ENCODE measurements at places on chromosomes 7 and 10.

- no peak for DNase-seq
Observed at GRCh38 chr10:46326066-46326465, 39.3 kb downstream of the ANTXRL start.

DNA sequence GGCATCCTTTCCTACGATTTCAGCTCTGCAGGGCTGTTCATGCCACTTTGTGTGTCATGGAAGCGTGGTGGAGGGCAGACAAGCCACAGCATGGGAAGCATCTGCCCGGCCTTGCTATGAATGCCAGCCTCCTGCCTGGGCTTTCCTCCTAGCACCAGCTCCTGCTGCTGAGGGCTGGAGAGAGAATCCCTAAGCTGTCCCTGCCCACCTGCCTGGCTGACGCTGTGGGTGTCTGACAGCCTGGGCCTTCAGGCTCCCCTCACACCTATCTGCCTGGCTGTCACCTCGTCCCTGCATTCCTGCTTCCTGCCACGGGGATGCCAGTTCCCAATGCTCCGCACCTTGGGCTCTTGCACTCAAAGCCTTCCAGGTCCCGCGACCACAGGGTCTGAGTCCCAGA lies 606.5 kb upstream of the MGMT start:
- DNase-seq, result no peak

DNA sequence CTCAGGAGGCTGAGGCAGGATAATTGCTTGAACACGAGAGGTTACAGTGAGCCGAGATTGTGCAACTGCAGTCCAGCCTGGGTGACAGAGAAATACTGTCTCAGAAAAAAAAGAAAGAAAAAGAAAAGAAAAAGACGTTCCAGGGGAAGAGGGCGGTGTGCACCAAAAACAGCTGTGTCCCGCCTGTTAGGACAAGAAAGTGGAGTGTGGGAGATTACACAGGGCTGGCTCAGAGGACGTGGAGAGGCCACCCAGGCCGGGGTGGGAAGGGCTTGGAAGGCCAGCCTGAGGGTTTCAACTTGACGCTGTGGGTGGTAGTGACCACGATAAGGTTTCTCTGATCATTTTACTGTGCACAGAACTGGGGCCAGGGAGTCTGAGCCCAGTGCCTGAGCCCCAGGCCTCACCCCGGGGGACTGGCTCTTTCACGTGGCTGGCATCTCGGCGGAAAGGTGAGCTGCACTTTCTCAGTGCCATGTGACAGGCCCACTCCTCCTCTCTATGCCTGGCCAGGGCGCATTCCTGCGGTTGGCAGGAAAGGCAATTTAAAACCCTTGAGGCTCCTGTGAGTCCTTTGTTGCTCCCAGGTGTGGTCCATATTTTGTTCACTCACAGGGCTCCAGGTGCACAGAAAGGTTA lies 13.9 kb downstream of the RHBDD2 start:
- DNase-seq, result no peak

GRCh38 chr7:116792813-116793212 lies 69.6 kb upstream of the CAPZA2 start:
- DNase-seq, result no peak

DNA sequence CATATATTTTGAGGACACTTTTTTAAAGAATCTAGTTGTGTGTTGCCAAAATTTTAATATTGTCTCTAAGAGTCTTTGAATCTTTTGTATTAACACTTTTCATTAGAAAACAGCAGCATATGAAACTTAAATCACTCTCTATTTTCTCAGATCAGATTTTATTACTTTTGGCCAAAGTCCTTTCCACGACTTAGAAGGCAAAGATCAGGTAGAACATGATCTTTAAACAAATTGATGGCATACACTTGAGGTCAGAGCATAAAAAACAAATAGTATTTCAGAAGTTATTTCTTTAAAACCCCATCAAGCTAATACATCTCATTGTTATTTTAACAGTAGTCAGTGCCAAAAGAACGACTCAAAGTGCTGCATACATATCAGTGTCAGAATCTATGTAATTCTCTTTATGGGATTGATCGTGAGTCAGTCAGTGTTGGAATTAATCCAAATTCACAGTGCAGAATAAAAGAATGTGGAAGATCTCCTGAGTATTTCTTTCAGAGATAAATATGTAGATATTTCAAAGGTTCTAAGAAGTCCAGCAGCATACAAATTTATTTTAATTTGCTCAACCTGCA lies 9.6 kb upstream of the AGMO start:
- no peak for DNase-seq

DNA sequence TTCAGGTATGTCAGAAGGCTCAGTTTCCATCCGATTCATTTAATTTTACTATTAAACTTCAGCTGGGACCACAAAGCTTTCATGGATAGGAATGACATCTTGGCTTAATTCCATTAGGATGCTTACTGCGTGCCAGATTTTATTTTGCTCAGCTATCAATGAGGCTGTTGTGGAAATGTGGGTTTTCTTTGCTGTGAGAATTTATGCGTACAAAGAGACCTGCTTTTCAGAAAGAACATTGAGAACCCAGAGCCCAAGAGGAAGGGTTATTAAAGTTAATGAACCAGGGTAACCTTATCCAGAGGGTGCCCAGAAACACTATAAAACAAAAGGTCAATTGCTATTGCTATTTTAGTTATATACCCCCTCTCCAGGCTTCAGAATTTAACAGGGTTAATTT lies 98.3 kb downstream of the MKLN1 start:
- DNase-seq, result no peak

DNA sequence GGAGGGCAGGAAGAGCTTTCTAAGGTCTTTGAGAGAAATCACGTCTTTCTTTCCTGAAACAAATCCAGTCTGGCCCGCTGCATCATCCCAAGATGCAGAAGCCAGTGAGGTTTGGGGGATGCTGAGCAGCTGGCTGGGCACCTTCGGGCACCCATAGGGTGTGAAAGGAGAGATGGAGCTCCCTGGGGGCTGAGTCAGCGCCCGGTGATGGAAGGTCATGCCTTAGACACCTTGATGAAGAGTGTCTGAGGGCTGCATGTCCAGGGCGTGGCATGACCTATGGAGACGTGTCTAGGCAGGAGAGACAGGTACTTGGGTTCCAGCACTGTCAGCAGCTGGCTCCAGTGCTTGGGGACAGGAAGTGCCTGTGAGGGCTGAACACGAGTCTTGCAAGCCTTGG lies 88.3 kb downstream of the GOLGA7B start:
- no peak for DNase-seq

- peak; percentile 95 for DNase-seq
Observed at GRCh38 chr7:5143935-5144903, 45.8 kb upstream of the WIPI2 start.

GRCh38 chr10:18308600-18308999 lies 168.4 kb downstream of the CACNB2 start:
- no peak for DNase-seq

DNA sequence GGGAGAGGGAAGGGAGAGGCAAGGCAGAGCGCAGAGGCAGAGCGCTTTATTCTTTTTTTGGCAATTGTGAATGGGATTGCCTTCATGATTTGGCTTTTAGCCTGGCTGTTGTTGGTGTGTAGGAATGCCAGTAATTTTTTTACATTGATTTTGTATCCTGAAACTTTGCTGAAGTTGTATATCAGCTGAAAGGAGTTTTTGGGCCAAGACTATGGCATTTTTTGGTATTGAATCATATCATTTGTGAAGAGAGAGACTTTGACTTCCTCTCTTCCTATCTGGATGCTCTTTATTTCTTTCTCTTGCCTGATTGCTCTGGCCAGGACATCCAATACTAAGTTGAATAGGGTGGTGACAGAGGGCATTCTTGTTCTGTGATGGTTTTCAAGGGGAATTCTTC lies 291.3 kb downstream of the REEP3 start:
- DNase-seq, result no peak

GRCh38 chr7:139681812-139682135 lies 96.0 kb downstream of the HIPK2 start:
- DNase-seq, result no peak

DNA sequence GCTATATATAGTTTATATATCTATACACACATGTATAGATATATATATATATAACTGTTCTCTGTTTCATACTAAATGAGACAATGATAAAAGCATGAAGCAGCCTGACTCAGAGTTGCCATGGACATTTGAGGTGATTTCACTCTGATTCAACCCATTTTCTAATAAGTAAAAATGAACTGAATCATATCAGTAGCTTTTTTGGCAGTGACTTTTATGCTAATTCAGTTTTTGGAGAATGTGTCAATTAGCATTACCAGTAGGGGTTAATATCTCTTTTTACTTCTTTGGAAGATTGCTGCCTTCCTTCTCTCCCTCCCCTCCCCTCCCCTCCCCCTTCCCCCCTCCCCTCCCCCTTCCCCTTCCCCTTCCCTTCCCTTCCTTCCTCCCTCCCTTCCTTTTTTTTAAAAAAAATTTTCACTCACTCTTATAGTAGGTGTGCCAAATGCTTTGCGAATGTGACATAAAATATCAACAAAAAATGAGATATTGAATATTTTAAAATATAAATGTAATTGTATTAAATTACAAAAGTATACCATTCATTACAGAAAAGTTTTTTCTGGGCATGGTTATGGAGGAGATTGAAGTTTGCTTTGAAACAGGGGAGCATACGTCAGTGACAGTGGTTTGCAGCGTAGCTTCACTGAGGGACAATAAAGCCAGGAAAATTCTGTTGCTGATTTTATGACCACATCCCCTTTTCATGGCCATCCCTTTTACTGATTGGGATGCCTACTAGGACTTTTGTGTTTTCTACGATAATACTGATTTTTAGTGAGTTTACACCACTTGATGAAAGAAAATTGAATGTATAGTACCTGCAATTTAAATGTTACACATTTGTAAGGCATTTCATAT lies 64.0 kb upstream of the KLF6 start:
- DNase-seq, result no peak

GRCh38 chr7:1844336-1844950 lies 174.4 kb downstream of the ELFN1 start:
- DNase-seq, result no peak

DNA sequence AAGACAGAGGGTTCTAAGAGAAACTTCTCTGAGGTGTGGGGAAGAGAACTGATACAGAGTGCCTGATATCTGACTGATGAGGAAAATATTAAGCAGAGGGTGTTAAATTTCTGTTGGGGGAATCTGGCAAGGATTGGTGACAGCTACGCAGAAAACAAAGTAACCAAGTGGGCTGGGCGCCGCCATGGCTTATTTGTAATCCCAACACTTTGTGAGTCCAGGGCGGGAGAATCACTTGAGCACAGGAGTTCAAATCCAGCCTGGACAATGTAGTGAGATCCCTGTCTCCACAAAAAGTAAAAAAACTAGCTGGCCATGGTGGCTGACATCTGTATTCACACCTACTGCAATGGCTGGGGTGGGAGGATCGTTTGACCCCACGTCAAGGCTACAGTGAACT lies 2.1 kb upstream of the C7orf25 start:
- DNase-seq, result no peak

GRCh38 chr10:1132584-1132983 lies 76.4 kb downstream of the WDR37 start:
- no peak for DNase-seq

DNA sequence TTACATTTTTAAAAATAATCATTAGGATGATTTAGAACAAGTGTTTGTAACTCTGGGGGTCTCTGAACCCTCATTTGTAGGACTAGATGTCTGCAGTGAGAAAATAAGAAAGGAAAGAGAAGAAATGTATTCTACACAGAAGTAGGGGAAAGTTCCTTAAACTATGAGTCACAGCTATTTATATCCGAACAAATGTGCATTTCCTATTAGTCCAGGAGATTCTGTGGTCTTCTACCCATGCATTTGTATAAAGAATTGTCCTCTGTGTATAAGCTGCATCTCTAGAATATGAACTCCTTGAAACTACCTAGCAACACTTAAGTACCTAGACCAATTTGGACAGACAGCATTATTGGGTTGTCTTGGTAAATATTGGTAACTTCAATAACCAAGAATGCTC lies 15.9 kb upstream of the CD36 start:
- DNase-seq, result no peak

GRCh38 chr7:131753620-131754222 lies 197.3 kb upstream of the PODXL start:
- DNase-seq, result no peak

GRCh38 chr7:77252506-77252905 lies 52.9 kb upstream of the FGL2 start:
- DNase-seq, result no peak

DNA sequence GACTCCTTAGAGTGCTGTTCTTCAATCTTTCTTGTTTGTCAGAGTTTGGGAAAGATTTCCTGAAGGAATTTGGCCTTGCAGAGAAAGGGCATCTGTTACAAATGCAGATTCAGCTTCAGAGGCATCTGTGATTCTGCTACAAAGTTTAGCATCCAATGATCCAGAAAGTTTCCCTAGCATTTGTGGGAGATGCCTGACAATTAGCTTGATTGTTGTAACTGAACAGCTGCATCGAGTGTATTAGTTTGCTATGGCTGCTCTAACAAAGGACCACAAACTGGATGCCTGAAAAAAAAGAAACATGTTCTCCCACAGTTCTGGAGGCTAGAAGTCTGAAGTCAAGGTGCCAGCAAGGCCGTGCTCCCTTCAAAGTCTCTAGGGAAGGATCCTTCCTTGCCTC lies 365.1 kb downstream of the GRID1 start:
- no peak for DNase-seq

DNA sequence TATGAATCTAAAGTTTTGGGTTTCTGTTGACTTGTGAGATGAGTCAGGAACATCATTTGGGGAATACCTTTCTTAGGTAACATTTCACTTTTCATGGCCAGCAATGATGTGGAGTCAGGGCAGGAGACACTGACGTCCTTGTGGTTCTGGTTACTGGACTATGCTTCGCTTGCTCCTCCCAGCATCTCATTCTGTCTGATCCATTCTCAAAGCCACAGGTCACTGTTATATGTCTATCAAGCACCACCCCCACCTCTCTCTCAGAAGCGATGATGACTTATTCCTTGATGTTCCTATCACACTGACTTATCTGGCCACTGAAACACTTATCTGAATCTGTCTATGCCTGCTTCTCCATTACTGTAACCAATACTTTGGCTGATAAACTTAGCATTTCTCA lies 51.6 kb downstream of the TES start:
- no peak for DNase-seq

DNA sequence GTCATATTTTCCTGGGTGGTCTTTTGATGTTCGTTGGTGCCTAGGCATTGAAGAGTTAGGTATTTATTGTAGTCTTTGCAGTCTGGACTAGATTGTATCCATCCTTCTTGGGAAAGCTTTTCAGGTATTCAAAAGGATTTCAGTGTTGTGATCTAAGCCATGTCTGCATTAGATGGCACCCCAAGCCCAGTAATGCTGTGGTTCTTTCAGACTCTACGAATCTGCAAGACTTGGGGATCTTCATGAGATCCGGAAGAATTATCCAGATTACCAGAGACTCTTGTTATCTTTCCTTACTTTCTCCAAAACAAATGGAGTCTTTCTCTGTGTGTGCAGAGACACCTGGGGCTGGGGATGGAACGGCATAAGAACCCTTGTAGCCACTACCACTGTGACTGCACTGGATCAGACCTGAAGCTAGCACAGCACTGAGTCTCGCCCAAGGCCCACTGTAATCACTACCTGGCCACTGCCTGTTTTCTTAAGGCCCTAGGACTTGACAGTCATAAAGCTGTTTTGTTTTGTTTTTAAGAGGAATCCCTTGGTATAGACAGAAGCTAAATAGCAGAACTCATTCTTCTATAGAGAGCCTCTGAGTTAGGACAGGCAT lies 75.5 kb downstream of the MARCHF5 start:
- no peak for DNase-seq

- DNase-seq, result no peak
Observed at GRCh38 chr10:33334153-33334804, at the start of gene NRP1. Gene NRP1 (minus strand): TSS chr10:33334667. CDS start chr10:33334382, 285 bp downstream.

- DNase-seq, result no peak
Observed at GRCh38 chr10:26781797-26782196, 79.0 kb downstream of the ABI1 start.

- DNase-seq, result no peak
Observed at GRCh38 chr7:95334447-95334846, 10.1 kb upstream of the PON1 start.

All from CD4-positive, alpha-beta T cell treated with Interleukin-4 for 1 hour (primary cell).